Epithelial cell of umbilical artery (primary cell): ENCODE measurements at places on chromosomes 5 and 9. TPM values are rescaled to one million over a fixed set of nuclear protein-coding genes. Genes with fewer than 3 reads are reported as not detected.

Gene LYSMD3
- 18.8 and 24.5 TPM in 2 replicates for total RNA-seq

Gene LCN2
- total RNA-seq: not detected in 2 replicates

Gene PGM5
- total RNA-seq: 0.46 and 0.65 TPM in 2 replicates

Gene PCDHGA12
- total RNA-seq: 5.2 and 5.9 TPM in 2 replicates

Gene DMRT3
- not detected in 2 replicates for total RNA-seq

Gene DPM2
- total RNA-seq: 5.9 and 8.8 TPM in 2 replicates

Gene STARD4
- 139 and 171 TPM in 2 replicates for total RNA-seq

Gene GPR150
- 0.30 and 0.32 TPM in 2 replicates for total RNA-seq

Gene PLPP1
- 16.6 and 23.7 TPM in 2 replicates for total RNA-seq

Gene HMGXB3
- 21.4 and 27.4 TPM in 2 replicates for total RNA-seq

Gene IFNB1
- 0.46 TPM in 1 of 2 replicates, not detected in the other for total RNA-seq

Gene ENTPD2
- total RNA-seq: not detected in 2 replicates

Gene UQCRQ
- 89.7 and 151 TPM in 2 replicates for total RNA-seq

Gene TMC1
- total RNA-seq: 1.6 and 3.2 TPM in 2 replicates

Gene SLC6A19
- total RNA-seq: not detected in 2 replicates

Gene FOXD4
- total RNA-seq: not detected in 2 replicates

Gene IL4
- not detected in 2 replicates for total RNA-seq

Gene TMEM267
- 8.1 and 9.6 TPM in 2 replicates for total RNA-seq

Gene RNF180
- total RNA-seq: 4.2 and 4.6 TPM in 2 replicates

Gene PRRT1B
- not detected in 2 replicates for total RNA-seq

Gene ARHGEF39
- 0.97 and 1.5 TPM in 2 replicates for total RNA-seq

Gene CDC25C
- total RNA-seq: 9.0 and 9.4 TPM in 2 replicates

Gene ZNF879
- 2.6 and 4.7 TPM in 2 replicates for total RNA-seq

Gene SMIM33
- under 0.01 TPM in 1 of 2 replicates, not detected in the other for total RNA-seq

Gene ZNF608
- 3.2 and 12.2 TPM in 2 replicates for total RNA-seq

Gene RAI14
- total RNA-seq: 115 and 199 TPM in 2 replicates

Gene SKIC3
- 123 and 134 TPM in 2 replicates for total RNA-seq

Gene MAN1B1
- 57.0 and 64.3 TPM in 2 replicates for total RNA-seq

Gene STC2
- total RNA-seq: 61.9 and 66.6 TPM in 2 replicates

Gene FAXDC2
- total RNA-seq: 0.65 and 4.1 TPM in 2 replicates

Gene RASGRF2
- total RNA-seq: 15.3 and 15.9 TPM in 2 replicates

Gene KIF20A
- 52.6 and 77.2 TPM in 2 replicates for total RNA-seq

Gene ZBED3
- total RNA-seq: 2.3 and 2.6 TPM in 2 replicates

Gene PDGFRB
- total RNA-seq: 0.97 and 11.9 TPM in 2 replicates

Gene CCDC152
- 1.6 and 2.9 TPM in 2 replicates for total RNA-seq

Gene GPRIN1
- 5.2 and 6.5 TPM in 2 replicates for total RNA-seq
